RPMI7951 (cell line): ENCODE measurements at places on chromosomes 7 and 10. TPM values are rescaled to one million over a fixed set of nuclear protein-coding genes. Genes with fewer than 3 reads are reported as not detected.

RPA3 gene
- total RNA-seq, result 167 and 175 TPM in 2 replicates

LRRC61 gene
- 7.9 and 9.5 TPM in 2 replicates for total RNA-seq

GRM8 gene
- total RNA-seq, result not detected in 2 replicates

ALOX5 gene
- total RNA-seq, result 0.10 TPM in 1 of 2 replicates, not detected in the other

NRG3 gene
- total RNA-seq, result not detected in 2 replicates

AFAP1L2 gene
- 1.7 and 2.0 TPM in 2 replicates for total RNA-seq

FGFR2 gene
- total RNA-seq, result 0.39 and 0.60 TPM in 2 replicates

GNAT3 gene
- not detected in 2 replicates for total RNA-seq

CPA2 gene
- total RNA-seq, result not detected in 2 replicates

C10orf143 gene
- 0.24 TPM in 1 of 2 replicates, not detected in the other for total RNA-seq

GPER1 gene
- 0.39 and 0.84 TPM in 2 replicates for total RNA-seq

ZNF479 gene
- not detected in 2 replicates for total RNA-seq

MGAM2 gene
- not detected in 2 replicates for total RNA-seq

PAX4 gene
- not detected in 2 replicates for total RNA-seq

NME8 gene
- total RNA-seq, result not detected in 2 replicates

LIPN gene
- total RNA-seq, result not detected in 2 replicates

PLAU gene
- 173 and 188 TPM in 2 replicates for total RNA-seq

SPDYE2B gene
- not detected in 2 replicates for total RNA-seq

ACSL5 gene
- total RNA-seq, result 18.5 TPM in 2 replicates

ECHDC3 gene
- total RNA-seq, result 8.2 and 10.7 TPM in 2 replicates

MLLT10 gene
- 31.2 and 42.1 TPM in 2 replicates for total RNA-seq

CTTNBP2 gene
- under 0.01 and 0.48 TPM in 2 replicates for total RNA-seq

RGR gene
- not detected in 2 replicates for total RNA-seq

ITIH5 gene
- 7.6 and 7.7 TPM in 2 replicates for total RNA-seq

MYH16 gene
- total RNA-seq, result 1.1 and 1.2 TPM in 2 replicates

GIMAP6 gene
- total RNA-seq, result 0.48 TPM in 1 of 2 replicates, not detected in the other

PDK4 gene
- total RNA-seq, result 1.7 and 2.3 TPM in 2 replicates

GBX1 gene
- not detected in 2 replicates for total RNA-seq

PNLIP gene
- total RNA-seq, result not detected in 2 replicates

COL13A1 gene
- 17.1 and 26.2 TPM in 2 replicates for total RNA-seq

HTR5A gene
- total RNA-seq, result not detected in 2 replicates

KIAA1217 gene
- 8.2 and 9.3 TPM in 2 replicates for total RNA-seq

INA gene
- total RNA-seq, result 7.9 and 10.3 TPM in 2 replicates

SFTPA1 gene
- total RNA-seq, result not detected in 2 replicates

FBXO24 gene
- 0.49 and 0.72 TPM in 2 replicates for total RNA-seq

TAX1BP1 gene
- 83.7 and 89.4 TPM in 2 replicates for total RNA-seq

PLA2G12B gene
- total RNA-seq, result not detected in 2 replicates

CYP3A7 gene
- not detected in 2 replicates for total RNA-seq

LIPM gene
- not detected in 2 replicates for total RNA-seq

PCBD1 gene
- total RNA-seq, result 71.6 and 73.9 TPM in 2 replicates

H2BK1 gene
- total RNA-seq, result not detected in 2 replicates

IFIT1B gene
- not detected in 2 replicates for total RNA-seq

CYP2E1 gene
- not detected in 2 replicates for total RNA-seq

ZNF425 gene
- total RNA-seq, result 0.48 and 1.3 TPM in 2 replicates

ZCCHC24 gene
- 21.0 and 24.6 TPM in 2 replicates for total RNA-seq

CTBP2 gene
- total RNA-seq, result 45.4 and 48.1 TPM in 2 replicates

CNPY1 gene
- not detected in 2 replicates for total RNA-seq

ITGA8 gene
- total RNA-seq, result 6.7 and 7.6 TPM in 2 replicates

GIGYF1 gene
- 4.8 and 5.3 TPM in 2 replicates for total RNA-seq

HTR7 gene
- total RNA-seq, result 6.8 and 7.3 TPM in 2 replicates

HOXA9 gene
- 0.12 TPM in 1 of 2 replicates, not detected in the other for total RNA-seq

ETV1 gene
- total RNA-seq, result 91.5 and 128 TPM in 2 replicates

ZFAND2A gene
- total RNA-seq, result 33.0 and 34.9 TPM in 2 replicates

ZP3 gene
- 5.5 and 6.1 TPM in 2 replicates for total RNA-seq

LRIT1 gene
- not detected in 2 replicates for total RNA-seq
